ENCODE measurements at places on chromosomes 11 and 22.

DNA sequence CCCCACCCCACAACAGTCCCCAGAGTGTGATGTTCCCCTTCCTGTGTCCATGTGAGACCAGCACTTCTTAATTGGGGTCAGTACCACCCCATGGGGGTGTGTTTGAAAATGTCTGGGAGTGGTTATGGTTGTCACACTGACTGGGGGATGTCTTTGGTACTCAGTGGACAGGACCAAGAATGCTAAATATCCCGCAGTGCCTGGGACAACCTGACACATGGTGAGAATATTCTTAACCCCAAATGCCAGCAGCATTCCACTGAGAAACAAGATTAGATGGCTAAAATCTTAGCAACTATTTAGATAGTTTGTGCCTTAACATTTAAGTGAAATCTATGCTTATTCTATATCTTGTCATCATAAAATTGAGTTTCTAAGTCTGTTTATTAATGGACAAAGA is 177.5 kb upstream of the ZBED5 start:
- no peak for DNase-seq

GRCh38 chr11:109641549-109641948 is 219.6 kb downstream of the C11orf87 start:
- DNase-seq: peak; percentile 10

GRCh38 chr22:42636506-42636905 is 3.9 kb downstream of the ATP5MGL start:
- no peak for DNase-seq

DNA sequence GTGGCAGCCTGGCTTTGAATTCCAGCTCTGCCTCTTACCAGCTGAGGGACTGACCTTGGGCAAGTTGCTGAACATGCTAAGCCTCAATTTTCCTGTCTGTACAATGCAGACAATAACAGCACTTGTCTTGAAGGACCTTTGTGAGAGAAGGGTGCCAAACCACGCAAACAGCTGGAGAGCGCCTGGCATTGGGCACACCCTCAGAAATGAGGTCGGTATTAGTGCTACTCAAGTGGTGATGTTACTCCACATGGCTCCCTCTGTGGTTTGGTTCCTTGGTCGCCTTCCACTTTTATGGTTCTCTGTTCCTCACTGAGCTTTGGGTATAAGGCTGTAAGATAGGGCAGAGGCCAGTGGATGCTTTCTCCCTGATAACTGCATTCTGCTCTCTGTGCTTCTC is 8.2 kb downstream of the UBASH3B start:
- DNase-seq: no peak

DNA sequence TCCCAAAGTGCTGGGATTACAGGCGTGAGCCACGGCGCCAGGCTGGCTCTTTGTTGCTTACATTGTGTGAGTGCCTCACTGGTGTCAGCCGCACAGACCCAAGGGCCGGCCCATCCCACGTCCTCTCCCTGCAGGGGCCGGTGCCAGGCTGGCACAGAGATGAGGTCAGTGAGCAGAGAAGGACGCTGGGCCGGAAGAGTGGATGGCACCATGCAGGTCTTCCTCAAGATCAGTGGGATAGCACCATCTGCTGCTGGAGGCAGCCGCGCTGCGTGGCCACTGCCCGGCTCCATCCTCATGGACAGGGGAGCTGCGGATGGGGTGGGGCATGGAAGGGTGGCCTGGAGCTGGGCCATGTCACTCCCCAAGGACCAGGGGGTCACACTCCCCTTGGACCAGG is 22.0 kb upstream of the FGF4 start:
- DNase-seq: no peak

DNA sequence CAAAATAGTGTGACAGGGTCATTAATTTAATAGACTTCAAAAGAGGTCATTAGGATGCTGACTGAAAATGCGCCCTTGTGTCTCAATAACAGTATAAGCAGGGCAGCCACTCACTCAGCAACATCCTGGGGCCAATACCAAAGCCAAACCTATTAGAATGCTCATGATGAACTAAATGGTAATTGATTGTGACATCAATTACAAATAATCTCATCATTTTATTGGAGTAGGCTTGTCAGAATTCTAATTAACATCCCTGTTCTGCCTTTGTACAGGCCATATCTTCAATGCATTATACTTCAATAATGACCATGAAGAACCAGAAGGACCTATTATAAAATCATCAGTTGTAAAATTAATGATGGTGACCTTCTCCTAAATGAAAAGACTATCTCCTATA is 64.2 kb downstream of the DNAJC24 start:
- DNase-seq: no peak

GRCh38 chr11:26134481-26135355 is 197.2 kb upstream of the ANO3 start:
- no peak for DNase-seq

GRCh38 chr22:47987885-47988515 is 1225.5 kb downstream of the TBC1D22A start:
- no peak for DNase-seq

DNA sequence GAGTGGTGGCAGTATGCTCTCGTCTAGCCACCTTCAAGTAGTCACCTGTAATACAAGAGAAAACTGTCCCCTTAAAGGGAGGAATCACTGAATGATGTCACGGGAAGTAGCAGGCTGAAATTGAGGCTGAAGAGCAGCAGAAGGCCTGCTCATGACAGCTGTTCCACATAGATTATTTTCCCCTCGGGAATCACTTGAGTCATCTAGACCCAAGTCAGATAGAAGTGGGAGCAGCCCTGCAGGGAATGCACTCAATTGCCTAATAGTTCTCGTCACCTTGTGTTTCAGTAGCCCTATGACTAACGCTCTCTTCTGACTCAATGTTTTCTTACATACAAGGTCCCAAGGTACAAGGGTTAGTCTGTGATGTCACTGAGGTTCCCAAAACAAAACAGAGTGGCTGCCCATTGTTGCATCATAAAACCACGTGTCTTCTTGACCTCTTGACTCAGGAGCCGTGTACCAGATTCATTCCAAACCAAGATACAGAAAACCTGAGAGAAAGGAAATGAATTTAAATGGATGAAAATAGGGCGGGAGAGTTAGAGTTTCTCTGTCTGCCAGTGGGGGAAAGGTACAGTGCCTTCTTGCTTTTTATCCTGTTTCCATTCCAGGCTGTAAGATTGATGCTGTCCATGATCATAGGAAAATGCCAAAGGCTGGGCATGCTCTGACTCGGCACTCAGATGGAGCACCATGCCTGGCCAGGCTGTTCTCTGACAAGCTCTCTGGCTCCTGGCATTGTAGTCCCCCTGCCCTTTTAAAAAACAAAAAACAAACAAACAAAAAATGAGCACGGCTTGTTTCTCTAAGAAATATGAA is 21.6 kb upstream of the C11orf96 start:
- DNase-seq: no peak

- DNase-seq: no peak
Observed at GRCh38 chr11:134535029-134536025, 123.3 kb upstream of the B3GAT1 start.

- no peak for DNase-seq
Observed at GRCh38 chr11:121446752-121447156, 5.4 kb upstream of the SORL1 start.

GRCh38 chr22:36010090-36010489 is 18.5 kb downstream of the RBFOX2 start:
- no peak for DNase-seq

- DNase-seq: no peak
Observed at GRCh38 chr11:21614961-21615360, 577.9 kb upstream of the ANO5 start.

GRCh38 chr11:126102436-126102981 is 39.8 kb upstream of the CDON start:
- no peak for DNase-seq

GRCh38 chr22:45308957-45309421 is 745 bp upstream of the FAM118A start:
- DNase-seq: peak; percentile 29

- peak; percentile 6 for DNase-seq
Observed at GRCh38 chr11:117315285-117316196, 515 bp downstream of the BACE1 start.

DNA sequence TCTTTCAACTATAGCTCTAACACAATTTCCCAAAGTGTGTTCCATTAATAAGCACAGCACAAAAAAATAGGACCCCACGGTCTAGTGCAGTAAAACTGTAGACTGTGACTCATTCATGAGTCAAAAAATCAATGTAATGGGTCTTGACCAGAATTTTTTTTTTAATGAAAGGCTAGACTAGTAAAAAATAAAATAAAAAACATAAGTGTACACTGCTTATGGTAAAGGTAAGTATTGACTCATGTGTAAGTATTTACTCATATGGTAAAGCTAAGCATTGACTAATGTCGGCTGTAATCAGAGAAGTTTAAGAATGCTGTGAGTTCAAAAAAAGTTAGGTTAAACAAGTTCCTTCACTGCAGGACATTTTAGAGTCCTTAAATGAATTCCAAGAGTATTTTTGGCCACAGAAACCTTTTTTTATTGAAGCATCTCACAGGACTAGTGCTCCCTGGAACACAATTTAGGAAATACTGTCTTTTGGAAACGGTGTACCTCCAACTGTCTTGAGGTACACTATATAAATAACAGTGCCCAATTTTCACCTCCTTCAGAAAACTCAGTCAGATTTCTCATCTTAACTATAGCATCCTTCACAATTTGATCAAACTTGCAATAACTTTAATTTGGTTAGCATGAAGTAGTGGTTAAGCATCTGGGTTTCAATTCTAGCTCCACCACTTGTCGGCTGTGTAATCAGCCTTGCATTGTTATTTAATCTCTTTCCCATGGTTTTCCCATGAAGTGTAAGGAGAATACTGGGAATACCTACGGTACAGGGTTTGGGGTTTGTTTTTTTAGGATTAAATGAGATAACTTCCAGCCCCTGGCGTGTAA is 2.1 kb downstream of the CCDC73 start:
- DNase-seq: no peak

GRCh38 chr22:30695351-30695851 is 727 bp downstream of the OSBP2 start:
- no peak for DNase-seq

DNA sequence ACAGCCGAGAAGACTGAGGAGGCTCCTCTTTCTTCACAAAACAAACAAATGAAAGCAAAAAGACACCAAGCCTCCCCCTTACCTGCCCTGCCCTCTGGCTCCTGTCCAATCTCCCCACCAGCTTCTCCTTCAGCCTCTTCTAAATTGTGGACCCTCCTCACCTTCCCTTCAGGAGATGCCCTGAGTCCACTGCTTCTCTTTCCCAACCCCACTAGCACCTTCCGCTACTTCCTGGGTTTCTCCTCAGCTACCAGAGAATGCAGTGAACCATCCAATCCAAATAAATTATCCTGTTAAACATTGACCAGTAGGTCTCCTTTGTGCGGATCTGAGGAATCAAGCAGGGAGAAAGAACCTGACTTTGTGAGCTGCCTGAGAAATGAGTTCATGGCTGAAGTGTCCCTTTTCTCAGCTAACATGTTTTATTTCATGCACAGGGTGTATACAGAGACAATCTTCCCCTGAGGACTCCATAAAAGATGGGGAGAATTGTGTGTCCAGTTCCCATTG is 63.2 kb upstream of the VPREB1 start:
- no peak for DNase-seq

DNA sequence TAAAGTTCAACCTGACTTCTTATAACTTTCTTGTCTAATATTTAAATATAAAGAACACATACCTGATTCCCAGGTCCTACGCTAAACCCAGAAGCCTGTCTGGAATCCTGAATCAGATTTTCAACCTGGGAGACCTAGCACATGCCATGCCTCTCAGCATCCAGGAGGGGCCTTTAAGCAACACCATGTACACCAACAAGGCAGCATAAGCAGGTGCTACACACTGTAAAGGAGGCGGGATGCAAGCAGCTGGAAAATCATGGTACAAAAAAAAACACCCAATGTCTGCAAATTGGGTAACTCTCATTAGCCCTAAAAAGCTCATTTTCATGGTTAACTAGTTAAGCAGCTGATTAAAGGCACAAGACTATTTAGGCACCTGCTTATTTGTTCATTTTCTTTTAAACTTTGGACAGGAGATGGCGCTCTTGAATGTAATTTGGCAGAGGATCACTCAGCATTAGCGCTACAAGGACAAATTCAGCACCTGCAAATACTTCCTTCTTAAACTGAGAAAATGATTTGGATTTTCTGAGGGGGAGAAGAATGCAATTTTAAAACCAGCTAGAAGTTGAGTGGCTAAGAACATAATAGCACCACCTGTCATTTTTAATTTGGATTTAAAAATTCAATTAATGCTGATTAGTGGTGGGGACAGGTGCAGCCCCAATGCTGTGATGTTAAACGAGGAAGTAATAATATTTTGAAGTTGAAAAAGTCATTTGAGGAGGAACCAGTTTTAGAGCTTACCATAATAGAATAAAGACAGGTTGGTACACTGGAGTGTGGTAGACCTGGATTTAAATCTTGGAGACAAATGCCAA is 104.0 kb downstream of the FAR1 start:
- DNase-seq: no peak

DNA sequence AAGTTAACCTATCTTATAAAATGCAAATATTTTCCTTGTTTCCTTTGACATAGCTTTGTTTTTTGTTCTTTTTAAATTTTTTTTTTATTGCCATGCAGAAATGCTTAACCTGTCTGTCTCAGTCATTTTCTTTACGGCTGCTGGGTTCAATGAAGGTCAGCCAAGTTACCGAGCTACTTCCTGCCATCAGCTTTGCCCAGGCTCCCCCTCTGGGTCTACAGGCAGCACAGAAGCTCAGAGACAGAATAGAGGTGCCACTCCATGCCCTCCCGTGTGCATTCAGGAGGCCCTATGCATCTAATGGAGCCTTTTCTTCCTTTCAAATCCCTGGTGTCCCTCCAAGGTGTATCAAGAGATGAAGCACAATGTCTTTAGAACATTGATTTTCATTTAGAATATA is 411.0 kb upstream of the NARS2 start:
- no peak for DNase-seq

DNA sequence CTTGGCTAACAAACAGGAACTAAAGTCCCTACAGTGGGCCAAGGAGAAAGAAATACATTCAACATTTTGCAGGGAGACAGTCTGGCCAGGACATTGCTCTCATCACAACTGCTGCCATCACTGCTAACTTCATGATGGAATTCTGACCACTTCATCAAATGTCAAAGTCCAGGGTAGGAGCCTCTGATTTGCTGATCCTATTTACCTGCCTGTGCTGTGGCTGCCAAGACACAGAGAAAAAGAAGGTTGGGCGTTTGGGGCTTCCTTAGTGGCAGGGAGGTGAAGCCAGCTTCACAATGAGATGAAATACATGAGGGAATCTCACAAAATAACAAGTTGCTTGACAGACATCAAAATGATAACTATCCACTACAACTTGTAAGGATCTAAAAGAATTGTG is 343.9 kb upstream of the CADM1 start:
- no peak for DNase-seq

- DNase-seq: no peak
Observed at GRCh38 chr11:94790197-94790596, 22.0 kb downstream of the AMOTL1 start.

GRCh38 chr11:40421208-40421981 is 1038.1 kb downstream of the LRRC4C start:
- no peak for DNase-seq

GRCh38 chr11:132314911-132315455 is 944.6 kb downstream of the NTM start:
- no peak for DNase-seq

GRCh38 chr11:90930252-90930651 is 707.4 kb upstream of the CHORDC1 start:
- no peak for DNase-seq
